ENCODE measurements at places on chromosomes 4 and X.

- no peak for DNase-seq
Observed at GRCh38 chr4:149719357-149719756, 96.3 kb downstream of the IQCM start.

DNA sequence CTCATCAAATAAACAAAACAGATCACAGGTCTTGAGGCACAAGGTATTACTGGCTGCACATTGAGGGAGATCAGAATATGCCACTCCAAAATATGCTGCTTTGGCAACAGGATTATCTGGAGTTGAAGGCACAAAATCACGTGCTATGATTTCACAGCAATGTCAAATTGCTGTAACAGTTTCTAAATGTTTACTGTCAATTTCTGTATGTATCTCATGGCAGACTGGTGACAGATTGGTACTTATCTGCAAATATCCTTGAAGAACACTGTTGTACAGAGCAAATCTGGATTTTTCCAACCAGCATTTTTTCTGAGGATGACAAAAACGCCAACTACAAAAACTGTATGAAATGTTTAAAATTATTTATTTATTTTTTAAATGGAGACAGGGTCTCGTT lies 26.7 kb downstream of the GPR82 start:
- DNase-seq: no peak

GRCh38 chr4:65789805-65790204 lies 119.5 kb upstream of the EPHA5 start:
- no peak for DNase-seq

GRCh38 chrX:24480400-24480865 lies 15.3 kb downstream of the PDK3 start:
- peak; percentile 6 for DNase-seq

DNA sequence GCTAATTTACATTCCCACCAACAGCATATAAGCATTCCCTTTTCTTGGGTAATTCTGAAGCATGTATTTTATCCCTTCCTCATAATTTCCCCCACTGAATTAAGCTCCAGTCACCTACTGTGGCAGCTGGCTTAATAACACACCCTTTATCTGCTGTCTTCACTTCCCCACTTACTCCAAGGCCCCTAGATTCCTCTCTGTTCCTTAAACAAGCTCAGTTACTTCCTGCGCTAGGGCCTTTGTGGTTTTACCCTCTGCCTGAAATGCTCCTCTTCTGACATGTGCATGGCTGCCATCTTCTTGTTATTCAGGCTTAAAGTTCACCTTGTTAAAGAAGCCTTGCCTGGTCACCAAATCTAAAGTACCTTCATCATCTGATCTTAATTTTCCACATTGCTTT lies 47.2 kb upstream of the RPS6KA3 start:
- no peak for DNase-seq

DNA sequence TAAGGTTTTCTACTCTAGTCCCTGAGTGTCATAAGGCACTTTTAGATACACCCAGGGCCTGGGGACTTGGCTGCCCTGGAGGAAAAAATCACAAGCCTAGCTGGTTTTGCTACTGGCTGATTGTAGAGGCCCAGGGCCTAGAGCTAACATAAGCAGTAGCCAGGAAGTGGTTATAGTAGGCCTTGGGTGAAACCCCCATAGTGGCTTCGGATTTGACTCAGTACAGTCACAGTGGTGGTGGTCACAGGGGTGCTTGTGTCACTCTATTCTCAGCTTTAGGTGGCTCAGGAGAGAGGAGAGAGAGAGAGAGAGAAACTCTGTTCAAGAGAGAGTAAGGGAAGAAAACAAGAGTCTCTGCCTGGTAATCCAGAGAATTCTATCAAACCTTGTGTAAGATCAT lies 194.5 kb upstream of the EDA2R start:
- no peak for DNase-seq

GRCh38 chr4:82802911-82803310 lies 4.3 kb upstream of the SCD5 start:
- DNase-seq: no peak

DNA sequence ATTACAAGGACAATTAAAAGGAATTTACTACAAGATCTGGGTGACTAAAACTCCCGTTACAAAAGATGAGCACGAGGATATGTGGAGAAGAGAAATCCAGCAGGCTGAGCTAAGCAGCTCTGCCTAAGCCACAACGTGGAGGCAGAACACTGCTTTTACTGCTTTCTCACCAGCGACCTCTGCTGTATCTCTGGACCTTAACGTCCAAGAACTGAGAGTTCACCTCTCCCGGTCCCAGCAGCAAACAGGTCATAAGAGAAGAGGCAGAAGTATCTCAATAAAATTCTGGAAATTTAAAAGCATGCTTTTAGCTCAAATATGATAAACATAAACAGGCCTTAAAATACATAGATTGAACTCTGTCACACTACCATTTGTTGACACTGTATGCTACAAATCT lies 81.0 kb downstream of the ADGRA3 start:
- peak; percentile 27 for DNase-seq

- DNase-seq: no peak
Observed at GRCh38 chr4:105092356-105092755, 54.3 kb upstream of the TET2 start.

GRCh38 chr4:88411491-88412096 lies 32.9 kb downstream of the HERC6 start:
- DNase-seq: no peak

GRCh38 chr4:23484689-23485088 lies 405.2 kb downstream of the PPARGC1A start:
- DNase-seq: no peak

DNA sequence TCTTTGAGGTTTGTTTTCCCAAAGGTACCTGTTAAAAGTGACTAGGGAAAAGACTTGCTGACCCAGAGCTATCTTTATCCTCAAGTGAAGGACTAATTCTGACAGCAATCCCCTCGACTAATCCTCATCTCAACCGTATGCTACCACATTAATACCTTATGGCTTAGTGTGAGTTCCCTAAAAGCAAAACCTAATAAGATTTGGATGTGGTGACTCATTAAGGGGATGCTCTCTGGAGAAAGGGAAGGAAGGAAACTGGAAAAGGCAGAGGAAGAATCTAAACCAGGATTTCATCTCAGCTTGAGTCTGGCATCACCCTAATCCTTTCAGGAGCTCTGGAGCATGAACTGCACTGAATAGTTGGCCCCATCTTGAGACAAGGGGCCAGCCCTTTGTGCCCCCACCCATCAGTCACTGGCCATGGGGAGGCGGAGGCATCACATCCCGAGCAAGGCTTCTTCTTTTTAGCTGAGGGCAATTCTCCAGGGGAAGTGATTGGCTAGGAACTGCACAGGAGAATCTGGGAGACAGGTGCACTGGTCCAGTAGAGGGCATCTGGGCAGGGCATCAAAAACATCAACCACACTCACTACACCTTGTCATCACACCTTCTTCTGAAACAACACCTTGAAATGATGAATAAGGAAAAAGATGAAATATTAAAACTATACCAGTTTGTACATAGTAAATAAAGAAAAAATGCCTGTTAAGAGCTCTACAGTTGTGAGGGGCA lies 6.9 kb upstream of the BBS7 start:
- peak; percentile 6 for DNase-seq

- DNase-seq: no peak
Observed at GRCh38 chr4:117676153-117676552, 358.1 kb upstream of the NDST3 start.

GRCh38 chr4:74675673-74676279 lies 118.5 kb downstream of the BTC start:
- DNase-seq: peak; percentile 68

DNA sequence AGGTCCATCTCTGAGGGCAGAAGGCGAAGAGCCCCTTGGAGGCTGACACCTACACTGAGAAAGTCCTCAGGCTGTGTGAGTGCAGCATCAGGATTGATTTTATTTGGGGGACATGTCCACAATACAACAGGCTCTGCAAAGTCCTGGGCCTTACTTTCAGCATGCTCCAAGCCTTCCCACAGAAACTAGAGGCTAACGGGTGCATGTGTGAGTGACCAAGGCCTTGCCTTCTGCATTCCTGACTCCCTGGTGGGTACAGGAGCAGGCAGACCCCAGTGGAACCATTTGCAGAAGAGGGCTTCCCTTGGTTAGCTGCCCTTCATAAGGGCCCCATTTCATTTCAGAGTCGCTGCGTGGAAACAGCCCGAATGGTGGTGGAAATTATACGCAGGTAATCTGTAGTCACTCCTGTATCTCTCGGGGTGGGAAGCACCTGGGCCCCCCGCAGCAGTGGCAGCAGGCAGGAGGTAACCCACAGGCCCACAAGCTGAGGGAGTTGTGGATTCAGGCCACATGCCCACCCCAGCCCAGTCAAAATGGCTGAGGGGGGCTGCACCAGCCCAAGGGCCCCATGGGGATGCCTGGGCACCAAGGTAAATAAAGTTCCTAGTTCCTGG lies 37.7 kb downstream of the NSG1 start:
- no peak for DNase-seq

- no peak for DNase-seq
Observed at GRCh38 chr4:126241634-126242033, 926.9 kb downstream of the FAT4 start.

DNA sequence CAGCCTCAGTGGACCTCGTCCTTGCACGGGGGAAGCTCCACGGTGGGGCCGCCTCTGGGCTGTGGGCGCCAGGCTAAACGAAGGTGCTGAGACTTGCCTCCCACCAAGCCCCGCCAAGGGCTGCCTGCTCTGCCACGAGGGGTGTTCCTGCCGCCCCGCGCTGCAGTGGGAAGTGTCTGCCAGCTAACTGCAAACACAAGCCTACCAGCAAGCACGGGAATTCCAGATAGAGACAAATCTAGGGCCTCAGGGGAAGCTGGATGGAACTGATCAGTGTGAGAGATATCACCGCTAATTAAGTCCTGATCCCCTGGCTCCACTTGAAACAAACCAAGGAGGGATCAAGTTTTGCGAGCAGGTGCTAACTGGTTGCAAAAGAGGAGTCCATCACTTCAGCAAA lies 181.6 kb upstream of the LEF1 start:
- no peak for DNase-seq

- no peak for DNase-seq
Observed at GRCh38 chr4:161827013-161827412, 336.8 kb downstream of the FSTL5 start.

DNA sequence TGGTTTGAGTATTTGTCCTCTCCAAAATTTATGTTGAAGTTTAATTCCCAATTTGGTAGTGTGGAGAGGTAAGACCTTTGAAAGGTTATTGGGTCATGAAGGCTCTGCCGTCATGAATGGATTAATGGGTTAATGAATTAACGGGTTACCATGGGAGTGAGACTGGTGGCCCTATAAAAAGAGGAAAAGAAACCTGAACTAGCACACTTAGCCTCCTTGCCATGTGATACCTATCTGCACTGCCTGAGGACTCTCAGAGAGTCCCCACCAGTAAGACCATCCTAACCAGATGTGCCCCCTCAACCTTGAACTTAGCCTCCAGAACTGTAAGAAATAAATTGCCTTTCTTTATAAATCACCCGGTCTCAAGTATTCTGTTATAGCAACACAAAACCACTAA lies 39.3 kb downstream of the PAGE1 start:
- DNase-seq: no peak

DNA sequence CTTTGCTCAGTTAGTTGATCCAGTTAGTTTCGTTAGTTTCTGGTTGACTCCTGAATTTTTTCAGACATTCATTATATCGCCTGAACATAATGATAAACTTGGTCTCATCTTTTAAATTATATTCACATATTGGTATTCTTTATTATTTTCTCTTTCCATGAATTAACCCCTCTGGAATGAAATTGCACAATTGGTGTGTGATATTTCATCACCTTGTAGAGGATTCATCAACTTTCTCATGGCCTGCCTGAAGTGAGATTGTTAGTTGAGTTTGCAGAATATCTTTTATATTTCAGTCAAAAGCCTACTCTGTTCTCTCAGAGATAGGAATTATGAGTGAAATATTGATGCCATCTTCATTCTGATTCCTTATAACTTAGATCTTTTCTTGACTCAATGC lies 1160.6 kb upstream of the AGA start:
- DNase-seq: no peak

DNA sequence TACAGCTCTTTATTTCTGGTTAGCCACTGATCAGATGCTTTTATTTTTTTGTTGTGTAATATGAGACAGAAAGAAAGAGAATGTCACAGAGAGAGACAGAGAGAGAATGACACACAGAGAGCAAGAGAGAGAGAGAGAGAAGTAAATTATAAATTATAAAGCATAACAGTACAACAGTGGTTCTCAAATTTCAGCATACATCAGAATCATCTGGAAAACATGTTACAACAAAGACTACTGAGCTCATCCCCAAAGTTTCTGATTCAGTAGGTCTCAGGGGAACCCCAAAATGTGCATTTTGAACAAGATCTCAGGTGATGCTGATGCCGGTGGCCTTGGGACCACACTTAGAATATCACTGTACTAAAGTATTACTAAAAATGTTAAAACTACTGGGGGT lies 245.8 kb upstream of the DIAPH2 start:
- DNase-seq: no peak

DNA sequence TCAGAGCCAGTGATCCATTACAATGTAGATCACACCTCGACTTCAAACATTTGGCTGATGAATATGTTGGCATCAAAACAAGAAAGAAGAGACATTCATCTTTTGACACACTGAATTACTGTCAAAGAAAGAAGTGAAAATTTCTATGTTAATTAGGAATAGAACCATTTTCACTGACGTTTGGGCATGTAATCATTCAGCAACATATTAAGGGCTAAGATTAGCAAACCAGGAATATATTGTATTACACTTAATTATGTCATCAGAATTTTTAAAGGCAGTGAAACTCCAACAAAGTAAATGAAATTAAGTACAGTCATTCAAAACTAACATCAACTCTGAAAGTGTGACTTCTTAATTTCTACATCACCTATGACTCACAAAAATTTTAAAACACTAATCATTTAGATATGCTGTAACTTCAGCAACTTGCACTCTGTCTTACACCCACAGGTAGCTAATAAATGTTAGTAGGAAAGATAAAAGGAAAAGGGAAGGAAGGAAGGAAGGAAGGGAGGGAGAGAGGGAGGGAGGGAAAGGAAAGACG lies 1.4 kb upstream of the SMR3A start:
- DNase-seq: no peak

- no peak for DNase-seq
Observed at GRCh38 chrX:103773445-103773844, 3.2 kb upstream of the PLP1 start.

- DNase-seq: peak; percentile 37
Observed at GRCh38 chrX:55005256-55005655, 5.1 kb downstream of the APEX2 start.

DNA sequence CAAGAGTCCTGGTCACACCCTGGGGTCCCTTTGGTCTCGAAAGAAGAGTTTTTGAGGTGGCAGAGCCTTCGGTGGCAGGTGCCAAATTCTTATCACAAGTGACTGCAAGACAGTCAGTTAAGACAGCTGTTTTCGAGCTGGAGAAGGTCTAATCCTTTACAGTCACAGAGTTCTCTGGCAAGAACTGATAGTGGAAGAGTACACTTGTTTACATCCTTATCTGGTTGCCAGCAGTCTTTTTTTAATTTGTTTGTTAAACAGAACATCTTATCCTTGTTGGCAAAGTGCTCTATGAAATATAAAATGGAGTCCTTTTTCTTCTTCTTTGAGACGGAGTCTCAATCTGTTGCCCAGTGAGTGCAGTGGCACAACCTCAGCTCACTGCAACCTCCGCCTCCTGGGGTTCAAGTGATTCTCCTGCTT lies 50.4 kb upstream of the ELOVL6 start:
- DNase-seq: peak; percentile 99

Measured in erythroblast (primary cell).